DMS 273 treated with DMSO at 0.1 percent for 48 hours (cell line): ENCODE measurements at places on chromosomes 1 and 21.

- DNase-seq: no peak
Measured at GRCh38 chr1:201085902-201086735, 26.1 kb downstream of the CACNA1S start.

GRCh38 chr1:204363335-204364114, 3.8 kb upstream of the PLEKHA6 start:
- DNase-seq: no peak

DNA sequence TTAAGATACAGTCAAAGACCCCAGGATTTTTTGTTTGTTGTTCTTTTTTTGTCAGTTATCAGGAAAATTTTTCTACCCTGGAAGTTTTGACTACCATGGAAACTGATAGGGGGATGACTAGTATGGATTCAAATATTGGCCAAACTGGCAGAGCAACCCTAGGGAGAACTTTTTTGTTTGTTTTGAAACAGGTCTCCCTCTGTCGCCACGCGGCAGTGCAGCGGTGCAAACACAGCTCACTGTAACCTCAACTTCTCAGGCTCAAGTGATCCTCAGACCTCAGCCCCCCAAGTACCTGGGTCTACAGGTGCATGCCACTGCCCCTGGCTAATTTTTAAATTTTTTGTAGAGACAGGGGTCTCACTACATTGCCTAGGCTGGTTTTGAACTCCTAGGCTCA, 46.6 kb downstream of the TOR3A start:
- no peak for DNase-seq

DNA sequence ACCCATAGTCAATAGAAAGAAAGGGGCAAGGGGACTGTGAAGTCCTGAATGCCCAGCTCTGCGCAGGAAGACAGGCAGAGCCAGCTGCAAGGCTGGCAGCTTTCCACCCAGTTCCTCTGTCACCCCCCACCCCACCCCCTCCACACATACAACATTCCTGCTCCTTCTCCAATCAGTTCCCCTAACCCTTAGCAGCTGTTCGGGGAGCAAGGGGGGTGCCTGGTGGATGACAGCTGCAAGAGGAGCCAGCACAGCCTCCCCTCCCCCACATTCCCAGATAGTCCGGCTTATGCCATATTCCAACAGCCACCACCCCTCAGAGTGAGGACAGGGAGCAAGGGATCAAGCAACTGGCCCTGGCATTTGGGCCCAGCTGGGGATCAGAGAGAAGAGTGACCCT, 9.7 kb downstream of the ARHGEF2 start:
- no peak for DNase-seq

- DNase-seq: no peak
Measured at GRCh38 chr1:9286556-9286955, 6.1 kb upstream of the SPSB1 start.

DNA sequence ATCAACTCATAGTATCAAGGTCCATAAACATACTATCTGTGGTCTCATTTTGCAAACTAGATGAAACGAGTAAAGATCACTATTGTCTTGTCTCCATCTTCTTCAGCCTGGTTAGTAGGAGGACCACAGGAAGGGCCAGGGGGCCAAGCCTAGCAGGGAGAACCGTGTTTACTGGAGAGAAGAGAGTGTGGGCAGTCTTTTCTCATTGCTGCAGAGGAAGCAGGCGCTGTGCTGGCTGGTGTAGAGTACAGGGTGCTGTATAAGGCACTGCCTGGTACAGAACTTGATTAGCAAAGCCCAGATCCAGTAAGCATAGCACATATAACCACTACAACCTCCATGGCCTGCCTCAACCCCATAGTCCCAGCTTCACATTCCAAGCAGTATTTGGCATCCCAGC, 10.0 kb upstream of the B4GALT3 start:
- DNase-seq: no peak

- no peak for DNase-seq
Measured at GRCh38 chr1:68217618-68218017, 14.7 kb downstream of the WLS start.

DNA sequence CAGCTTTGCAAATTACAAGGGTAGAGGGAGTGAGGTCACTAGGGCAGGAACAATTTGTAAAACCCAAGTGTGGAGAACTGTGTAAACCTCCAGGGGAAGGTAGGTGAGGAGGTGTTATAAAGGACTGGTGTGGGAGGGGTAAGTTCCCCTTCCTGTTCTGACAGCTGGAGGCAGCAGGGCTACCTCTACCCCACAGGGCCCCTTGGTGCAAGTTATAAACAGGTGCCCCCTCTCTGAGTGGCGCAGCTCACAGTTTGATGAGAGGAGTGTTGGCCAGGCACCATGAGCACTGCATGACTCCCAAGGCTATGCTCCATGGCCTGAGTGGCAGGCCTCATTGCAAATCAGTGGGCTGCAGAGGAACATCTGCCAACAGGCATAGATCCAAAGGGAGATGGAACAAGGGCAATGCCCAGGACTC, 41.0 kb downstream of the MFSD2A start:
- peak; percentile 92 for DNase-seq

- DNase-seq: no peak
Measured at GRCh38 chr1:231949277-231950091, 322.9 kb downstream of the DISC1 start.

- no peak for DNase-seq
Measured at GRCh38 chr1:39876144-39876543, 7.2 kb downstream of the TRIT1 start.

DNA sequence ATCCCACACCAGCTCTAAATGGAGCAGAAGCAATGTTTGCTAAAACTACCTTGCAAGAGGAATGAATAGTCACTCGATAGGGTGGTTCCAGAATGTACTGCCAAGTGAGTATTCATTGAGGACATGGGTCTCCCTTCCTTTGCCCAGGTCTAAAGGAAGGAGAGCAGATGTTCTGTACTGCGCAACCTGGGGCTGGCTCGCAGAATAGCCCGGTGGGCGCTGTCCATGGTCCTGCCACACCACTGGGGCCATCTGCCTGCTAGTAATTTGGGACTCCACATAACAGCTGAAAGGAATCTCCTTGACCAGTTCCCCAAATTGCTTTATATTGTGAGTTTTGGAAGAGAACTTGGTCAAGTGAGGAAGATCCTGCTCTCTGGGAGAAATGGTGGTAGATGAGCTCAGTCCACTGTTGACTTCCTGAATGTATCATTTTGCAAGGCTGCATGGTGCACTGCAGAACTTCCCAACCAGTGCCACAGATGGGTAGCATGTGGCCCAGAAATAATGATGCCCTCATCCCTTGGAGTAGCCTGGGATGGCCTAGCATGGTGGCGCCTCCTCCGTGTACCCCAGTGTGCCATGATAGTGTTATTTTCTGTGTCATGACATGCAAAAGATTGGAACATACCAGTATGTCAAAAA, 5.7 kb downstream of the SLC6A17 start:
- no peak for DNase-seq

DNA sequence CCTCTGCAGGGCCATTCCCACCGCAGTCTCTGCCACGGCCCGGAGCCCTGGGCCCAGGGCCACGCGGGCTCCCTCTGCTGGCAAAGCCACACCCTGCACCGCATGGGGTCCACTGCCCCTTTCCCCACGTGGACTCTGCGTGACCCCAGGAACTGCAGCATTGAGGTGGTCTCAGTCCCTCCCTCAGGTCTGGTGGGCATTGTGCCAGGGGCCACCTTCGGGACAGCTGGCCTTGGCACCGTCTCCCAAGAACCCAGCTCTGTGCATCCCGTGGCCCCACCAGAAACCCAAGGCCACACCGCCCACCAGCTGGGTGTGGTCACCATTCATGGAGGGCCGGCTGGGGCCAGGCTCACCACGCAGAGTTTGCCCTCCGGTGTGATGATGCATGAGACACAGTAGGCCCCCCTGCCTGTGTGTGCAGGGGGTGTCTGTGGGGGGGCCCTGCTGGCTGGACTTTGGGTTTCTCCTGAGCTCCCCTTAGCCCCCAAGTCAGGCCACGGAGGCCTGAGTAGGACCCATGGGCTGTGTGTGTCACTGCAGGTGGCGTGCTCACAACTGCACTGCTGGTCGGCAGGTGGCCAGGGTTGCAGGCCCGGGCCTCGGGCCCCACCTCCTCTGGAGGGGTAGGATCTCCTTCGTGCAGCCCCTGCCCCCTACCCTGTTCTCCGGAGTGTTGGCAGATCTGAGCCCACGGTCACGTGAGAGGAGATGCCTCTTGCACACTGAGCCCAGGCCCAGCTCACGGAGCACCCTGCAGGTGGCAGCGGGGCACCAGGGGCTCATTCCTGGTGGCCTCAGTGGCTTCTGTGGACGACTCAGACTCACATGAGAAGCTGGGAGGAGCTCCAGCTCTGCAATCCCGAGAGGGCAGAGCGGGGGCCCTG, 5.8 kb downstream of the VWA1 start:
- no peak for DNase-seq

GRCh38 chr1:100433563-100433962, 81.3 kb downstream of the CDC14A start:
- DNase-seq: no peak

DNA sequence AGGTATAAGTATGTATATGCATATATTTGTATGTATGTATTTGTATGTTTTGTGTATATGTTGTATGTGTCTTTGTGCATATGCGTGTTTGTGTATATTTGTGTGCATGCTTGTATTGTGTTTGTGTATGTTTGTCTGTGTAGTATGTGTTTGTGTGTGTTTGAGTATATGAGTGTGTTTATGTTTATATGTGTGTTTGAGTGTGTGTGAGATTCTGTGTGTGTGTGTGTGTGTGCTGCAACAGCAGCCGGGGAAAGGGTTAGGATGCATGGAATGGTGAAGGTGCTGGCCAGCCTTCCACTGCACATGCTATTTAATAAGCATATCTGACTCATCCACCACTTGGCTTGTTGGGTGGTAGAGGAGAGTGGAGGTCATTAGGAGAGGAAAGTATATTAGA, 46.6 kb upstream of the RAB4A start:
- no peak for DNase-seq

- DNase-seq: peak; percentile 77
Measured at GRCh38 chr1:175580841-175581240, 162.6 kb downstream of the TNR start.
